ENCODE measurements at places on chromosomes 3 and 15.

GRCh38 chr15:55859681-55860080 lies 116.7 kb upstream of the PRTG start:
- no peak for DNase-seq

GRCh38 chr3:131735116-131735515 lies 232.3 kb upstream of the MRPL3 start:
- DNase-seq: no peak

DNA sequence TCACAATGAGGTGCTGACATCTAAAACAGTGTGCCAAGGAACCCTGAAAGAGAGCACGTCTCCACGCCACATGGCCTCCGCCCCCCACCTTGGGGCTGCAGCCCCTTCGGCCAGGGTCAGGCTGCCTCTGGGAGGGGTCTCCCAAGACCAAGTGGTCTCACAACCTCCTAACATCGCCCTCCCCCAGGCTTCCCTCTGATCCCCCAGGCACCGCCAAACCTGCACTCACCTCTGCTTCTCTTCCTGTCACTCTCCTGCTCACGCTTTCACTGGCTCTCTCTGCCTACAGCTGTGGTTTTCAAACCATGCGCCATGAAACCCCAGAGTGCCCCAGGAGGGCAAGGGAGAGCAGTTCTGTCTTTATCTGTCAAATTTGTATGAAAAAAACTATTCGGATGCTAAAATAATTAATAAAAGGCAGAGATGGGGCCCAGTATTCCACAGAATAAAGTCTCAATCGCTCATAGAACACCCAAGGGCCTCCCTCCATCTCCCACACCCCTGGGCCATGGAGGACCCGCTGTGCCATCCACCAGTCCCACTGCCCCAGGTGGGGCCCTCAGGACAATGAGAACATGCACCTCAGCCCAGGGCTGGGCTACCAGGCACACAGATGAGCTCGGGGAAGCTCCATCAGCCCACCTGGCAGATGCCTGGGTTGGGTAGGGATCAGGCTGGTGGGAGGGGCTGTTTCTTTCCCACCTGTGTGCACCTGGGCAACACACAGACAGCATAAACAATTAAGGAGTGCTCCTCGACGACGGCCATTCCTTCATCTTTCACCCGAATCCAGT lies 21.5 kb downstream of the CYFIP1 start:
- DNase-seq: no peak

GRCh38 chr3:71786551-71786950 lies 1.6 kb upstream of the PROK2 start:
- DNase-seq: peak; percentile 84

DNA sequence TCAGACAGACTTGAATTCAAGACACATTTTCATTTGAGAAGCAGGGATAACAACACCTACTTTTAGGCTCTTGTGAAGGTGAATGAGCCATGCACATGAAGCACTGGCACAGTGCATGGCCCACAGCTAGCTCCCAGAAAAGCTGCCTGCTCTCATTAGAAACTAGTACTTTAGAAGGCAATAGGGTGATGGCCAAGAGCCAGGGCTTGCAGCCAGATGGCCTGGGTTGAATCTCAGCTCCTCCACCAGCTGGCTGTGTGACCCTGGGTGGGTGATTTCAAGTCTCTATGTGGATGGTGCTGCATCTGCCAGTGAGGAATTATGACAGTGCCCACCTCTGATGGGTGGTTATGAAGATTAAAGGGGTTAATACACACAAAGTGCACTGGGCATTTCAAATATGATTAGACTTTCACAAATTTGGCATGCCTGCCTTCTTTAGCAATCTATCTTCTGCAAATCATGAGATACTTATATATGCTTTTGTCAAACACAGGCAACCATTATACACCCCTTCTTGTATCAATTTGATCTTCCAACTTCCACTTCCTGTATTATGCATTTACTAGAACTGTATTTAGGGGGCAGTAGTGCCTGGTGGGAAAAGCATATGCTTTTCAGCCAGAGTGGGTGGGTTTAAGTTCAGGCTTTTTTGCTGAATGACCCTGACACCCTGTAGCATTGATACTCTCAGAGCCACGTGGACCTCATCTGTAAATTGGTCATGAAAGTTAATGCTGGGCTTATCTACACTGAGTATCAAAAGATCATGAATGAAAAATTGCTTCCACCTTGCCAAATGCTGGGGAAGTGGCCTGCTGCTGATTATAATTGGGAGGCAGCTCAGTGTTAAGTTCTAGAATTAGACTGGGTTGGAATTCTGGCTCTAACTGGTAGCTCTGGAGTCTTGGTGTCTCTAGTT lies 34.7 kb upstream of the RBP1 start:
- DNase-seq: peak; percentile 58

DNA sequence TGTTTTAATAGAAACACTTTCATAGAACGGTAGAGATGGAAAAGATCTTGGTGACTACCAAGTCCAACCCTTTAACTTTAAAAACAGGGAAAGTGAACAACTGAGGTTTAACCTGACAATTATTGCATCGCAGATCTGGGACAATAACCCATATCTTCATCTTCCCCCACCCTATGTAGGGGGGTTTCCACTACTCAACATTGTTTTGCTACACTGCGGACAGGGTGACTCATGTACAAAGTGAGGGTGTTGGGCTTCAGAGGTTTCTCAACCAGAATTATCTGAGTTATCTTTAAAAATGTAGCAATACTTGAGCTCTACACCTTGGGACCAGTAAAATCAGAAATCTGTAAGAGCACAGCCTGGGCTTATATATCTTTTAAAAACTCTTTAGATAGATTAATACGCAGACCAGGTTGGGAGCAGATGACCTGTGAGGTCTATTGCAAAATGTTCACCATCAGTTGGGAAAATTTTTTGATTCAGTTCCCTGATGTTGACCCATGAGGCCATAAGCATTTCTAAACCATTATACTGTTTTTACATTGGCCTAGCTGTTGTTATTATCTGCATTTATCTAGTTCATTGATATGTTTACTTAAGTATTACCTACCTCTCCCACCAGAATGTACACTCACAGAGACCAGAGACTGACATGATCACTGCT lies 103.6 kb upstream of the ICE2 start:
- no peak for DNase-seq

DNA sequence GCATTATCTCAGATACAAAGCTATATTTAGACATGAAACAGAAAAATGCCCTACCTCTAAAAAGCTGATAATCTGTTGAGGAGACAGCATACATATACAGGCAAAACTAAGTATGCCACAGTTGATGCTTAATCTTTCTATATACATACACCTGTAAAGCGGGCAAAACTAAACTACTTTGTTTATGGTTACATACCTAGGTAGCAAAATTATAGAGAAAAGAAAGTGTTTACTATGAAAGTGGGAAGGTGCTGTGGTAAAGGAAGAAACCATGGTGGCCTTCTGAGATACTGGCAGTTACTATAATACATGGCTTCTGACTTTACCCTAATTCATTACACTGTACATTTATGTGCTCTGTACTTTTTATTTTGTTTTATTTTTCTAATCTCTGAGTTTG lies 36.0 kb upstream of the NR1I2 start:
- DNase-seq: no peak

DNA sequence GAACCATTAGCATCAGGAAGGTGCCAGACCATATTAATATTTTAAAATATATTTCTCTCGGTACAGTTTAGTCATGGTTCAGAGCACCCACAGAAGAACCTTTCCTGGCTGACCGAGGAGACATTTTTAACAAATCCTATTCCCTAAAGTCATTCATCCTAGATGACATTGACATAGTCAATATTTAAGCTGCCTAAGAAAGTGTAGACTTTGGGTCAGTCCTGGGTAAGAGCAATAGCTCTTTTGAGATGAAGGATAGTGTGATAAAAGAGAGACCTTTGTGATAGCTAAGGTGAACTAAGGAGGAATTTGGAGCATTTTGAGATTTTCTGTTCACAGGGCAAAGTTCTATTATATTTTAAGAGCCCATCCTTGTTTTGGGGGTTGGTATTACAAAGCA lies 47.5 kb downstream of the ZNF609 start:
- no peak for DNase-seq

All from femur (tissue), 1 donor.